ENCODE measurements at places on chromosomes 16 and 17. TPM values are rescaled to one million over a fixed set of nuclear protein-coding genes. Genes with fewer than 3 reads are reported as not detected.

DNA sequence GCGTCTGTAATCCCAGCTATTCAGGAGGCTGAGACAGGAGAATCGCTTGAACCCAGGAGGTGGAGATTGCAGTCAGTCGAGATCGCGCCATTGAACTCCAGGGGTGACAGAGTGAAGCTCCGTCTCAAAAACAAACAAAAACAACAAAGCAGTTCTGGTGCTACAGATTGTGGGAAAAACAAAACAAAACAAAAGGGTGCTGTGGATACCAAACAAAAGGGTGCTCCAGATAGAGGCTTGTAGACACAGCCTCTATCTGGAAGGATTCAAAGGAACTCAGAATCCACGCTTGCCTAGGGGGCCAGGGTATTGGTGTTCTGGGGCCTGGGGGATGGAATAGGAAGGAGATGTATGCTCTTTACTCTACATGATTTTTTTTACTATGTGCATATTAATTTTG, 2.5 kb downstream of the MYLK3 start:
- no peak for DNase-seq

DNA sequence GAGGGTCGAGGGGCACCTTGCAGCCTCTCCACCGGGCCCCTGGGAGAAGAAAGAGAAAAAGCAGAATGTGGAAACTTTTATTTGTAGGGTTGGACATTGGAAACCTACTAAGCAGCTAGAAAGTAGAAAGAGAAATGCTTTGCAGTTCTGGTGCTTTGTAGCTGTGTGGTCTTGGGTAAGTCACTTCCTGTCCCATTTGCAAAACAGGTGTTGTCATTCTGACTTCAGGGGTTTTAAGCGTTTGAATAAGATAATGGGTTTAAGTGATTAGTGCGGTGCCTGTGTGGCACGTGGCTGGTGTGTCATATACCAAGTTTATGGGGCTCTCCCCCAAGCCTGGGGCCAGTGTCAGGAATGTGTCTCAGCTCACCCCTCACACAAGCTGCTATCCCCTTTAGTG, 1.6 kb downstream of the CA4 start:
- no peak for DNase-seq

- DNase-seq = no peak
Measured at GRCh38 chr16:81814751-81815428, 35.8 kb downstream of the PLCG2 start.

GRCh38 chr16:57514791-57515600, 21.4 kb downstream of the CCDC102A start:
- no peak for DNase-seq

DNA sequence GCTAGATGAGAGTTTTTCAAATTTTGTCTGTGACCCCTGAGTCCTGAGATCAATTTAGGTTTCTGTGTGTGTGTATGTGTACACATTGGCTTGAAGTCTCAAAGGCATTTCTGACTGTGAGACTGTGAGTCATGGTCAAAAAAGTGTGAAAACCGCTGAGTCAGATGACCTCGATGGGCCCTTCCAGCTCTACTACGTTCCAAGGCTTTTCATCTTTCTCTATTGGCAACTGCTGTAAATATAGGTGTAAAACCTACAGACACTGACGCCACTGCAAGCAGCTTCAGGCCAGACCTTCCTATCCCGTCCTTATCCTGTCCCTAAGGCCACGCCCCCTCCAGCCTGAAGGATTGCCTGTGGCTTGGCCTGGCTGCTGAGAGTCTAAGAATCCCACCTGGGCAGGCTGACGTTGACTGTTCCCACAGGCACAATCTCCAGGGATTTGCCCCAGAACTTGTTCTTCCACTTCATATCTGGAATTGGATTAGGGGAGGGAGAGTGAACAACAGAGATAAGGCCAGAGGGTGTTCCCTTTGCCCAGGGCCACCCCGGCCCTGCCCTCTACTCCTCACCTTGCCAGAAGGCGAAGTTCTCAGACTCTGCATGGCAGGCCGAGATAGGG, 11.3 kb downstream of the OSBPL7 start:
- DNase-seq = peak; percentile 53

- no peak for DNase-seq
Measured at GRCh38 chr16:48592839-48593429, 17.0 kb downstream of the N4BP1 start.

- DNase-seq = peak; percentile 85
Measured at GRCh38 chr17:77963441-77963840, 4.9 kb downstream of the TNRC6C start.

- DNase-seq = no peak
Measured at GRCh38 chr17:8371786-8372185, 4.7 kb downstream of the KRABD2 start.

GRCh38 chr16:29290631-29291247, 115.8 kb downstream of the NPIPB11 start:
- DNase-seq = peak; percentile 80

GRCh38 chr16:11621920-11622651, 35.4 kb upstream of the LITAF start:
- no peak for DNase-seq

DNA sequence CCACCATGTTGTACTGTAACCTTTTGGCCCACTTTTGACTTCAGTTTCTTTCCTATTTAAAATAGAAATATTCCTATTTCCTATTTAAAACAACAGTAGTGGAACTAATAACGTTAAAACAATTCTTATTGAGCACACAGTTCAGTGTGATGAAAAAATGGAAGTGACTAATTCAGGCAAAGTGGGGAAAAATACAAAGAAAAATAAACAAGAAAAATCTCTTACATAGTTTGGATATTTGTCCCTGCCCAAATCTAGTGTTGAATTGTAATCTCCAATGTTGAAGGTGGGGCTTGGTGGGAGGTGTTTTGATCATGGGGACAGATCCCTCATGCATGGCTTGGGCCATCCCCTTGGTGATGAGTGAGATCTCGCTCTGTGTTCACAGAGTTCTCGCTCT, 198.1 kb upstream of the CPHXL start:
- no peak for DNase-seq

SCGB1C2 gene
- not detected for total RNA-seq

NACA2 gene
- not detected for total RNA-seq

CES4A gene
- not detected for total RNA-seq

ELMO3 gene
- total RNA-seq = 0.90 TPM
